ENCODE measurements at places on chromosomes 2 and 18.

GRCh38 chr18:74219056-74219455, 70.7 kb downstream of the TIMM21 start:
- DNase-seq, result no peak

DNA sequence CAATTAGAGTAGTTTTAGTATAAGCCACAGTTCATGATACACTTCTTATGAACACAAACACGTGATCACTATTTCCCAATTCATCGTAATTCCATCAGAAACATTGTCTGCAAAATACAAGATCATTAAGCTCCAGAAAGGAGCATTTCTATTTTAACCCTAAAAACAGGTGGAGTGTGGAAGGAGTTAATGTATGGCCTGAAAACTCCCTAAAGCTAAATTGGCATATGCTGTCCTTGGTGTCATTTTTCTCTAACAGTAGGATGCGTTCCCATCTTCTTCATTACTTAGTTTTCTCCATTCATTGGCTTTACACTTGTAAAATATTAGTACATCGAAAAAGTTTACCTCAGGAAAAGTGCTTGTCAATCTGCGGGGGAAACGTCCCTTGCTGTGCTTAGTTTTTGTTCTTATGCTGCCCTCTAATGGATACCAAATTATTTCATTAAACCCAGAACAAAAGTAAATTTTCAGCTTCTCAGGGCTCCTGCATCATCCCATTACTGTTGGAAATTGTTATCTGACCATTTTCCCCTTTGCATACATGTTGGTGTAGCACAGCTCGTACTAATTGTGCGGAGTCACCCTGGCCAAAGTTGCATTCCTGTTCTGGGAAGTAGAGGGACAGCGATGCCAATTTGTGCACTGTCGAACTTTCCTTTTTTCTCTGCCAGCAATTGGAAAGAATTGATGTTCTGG, 153.4 kb downstream of the GPD2 start:
- DNase-seq, result peak; percentile 80

DNA sequence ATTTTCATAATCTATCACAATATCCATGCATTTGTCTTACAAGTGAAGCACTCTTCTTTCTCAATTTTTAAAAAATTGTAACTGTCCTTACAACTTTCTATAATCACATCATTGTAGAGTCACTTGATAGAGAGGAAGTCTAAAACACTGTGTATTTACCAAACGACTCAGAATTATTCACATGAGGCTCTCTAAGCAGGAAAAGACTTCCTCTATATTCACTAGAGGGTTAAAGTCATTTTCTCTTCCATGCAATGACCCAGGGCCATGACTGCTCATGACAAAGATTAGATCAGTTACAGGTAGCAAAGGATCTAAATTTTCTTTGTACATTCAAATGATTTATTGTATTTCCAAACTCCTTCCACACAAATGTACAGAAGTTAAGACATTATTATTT, 9.0 kb upstream of the SLC1A4 start:
- no peak for DNase-seq

DNA sequence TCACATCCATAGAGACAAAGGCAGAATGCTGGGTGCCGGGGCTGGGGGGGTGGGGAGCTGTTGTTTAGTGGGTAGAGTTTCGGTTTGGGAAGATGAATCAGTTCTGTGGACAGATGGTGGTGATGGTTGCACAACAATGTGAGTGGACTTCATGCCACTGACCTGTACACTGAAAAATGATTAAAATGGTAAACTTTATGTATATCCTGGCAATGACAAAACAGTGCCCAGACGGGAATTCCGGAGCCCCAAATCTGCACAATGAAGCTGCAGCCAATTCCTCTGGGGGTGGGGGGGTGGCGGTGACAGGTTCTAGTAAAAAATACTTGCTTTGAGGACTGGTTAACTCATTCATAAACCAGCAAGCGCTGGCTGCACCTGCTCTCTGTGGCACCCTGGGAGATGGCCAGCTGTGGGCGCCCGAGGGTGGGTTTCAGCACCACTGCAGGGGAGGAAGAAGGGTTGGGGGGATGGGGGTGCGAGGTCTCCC, 81.8 kb upstream of the HPCAL1 start:
- DNase-seq, result no peak

GRCh38 chr2:119746836-119747686, 12.7 kb upstream of the PTPN4 start:
- no peak for DNase-seq

GRCh38 chr2:54396107-54396506, 60.0 kb upstream of the SPTBN1 start:
- DNase-seq, result no peak

GRCh38 chr2:10659898-10660568, 29.7 kb downstream of the NOL10 start:
- DNase-seq, result peak; percentile 54

- no peak for DNase-seq
Observed at GRCh38 chr18:45935591-45936335, 31.4 kb downstream of the EPG5 start.

GRCh38 chr2:180507028-180507427, 473.4 kb upstream of the UBE2E3 start:
- DNase-seq, result no peak

GRCh38 chr18:22778996-22779395, 154.1 kb upstream of the RBBP8 start:
- DNase-seq, result peak; percentile 27

- DNase-seq, result no peak
Observed at GRCh38 chr2:236298924-236299475, 34.8 kb upstream of the ASB18 start.

All from hematopoietic multipotent progenitor cell treated with erythropoietin and hydrocortisone succinate and interleukin-3 and kit ligand, for 4 days (in vitro differentiated cells).